ENCODE measurements at places on chromosomes 2 and 18.

- no peak for DNase-seq
Observed at GRCh38 chr2:74253971-74254310, 55.5 kb downstream of the MTHFD2 start.

DNA sequence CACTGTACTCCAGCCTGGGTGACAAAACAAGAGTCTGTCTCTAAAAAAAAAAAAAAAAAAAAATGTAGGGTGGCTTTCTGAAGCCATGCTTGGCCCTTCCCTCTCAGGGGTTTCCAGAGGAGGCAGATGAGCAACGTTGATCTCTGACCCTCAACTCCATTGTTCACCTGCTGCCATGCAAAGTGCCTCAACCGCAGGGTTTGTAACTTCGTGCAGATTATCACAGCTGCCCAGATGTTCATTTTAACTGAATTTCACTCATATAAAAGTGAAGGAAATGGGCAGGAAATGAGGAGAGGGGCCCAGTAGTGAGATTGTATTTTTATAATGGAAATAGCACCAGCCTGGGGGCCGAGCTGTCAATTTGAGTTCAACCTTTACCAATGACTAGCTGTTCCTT, 14.9 kb upstream of the B3GNT2 start:
- DNase-seq: no peak

GRCh38 chr2:232641153-232641848, 7.9 kb downstream of the EFHD1 start:
- no peak for DNase-seq

GRCh38 chr2:8036366-8036765, 645.5 kb upstream of the ID2 start:
- DNase-seq: no peak

DNA sequence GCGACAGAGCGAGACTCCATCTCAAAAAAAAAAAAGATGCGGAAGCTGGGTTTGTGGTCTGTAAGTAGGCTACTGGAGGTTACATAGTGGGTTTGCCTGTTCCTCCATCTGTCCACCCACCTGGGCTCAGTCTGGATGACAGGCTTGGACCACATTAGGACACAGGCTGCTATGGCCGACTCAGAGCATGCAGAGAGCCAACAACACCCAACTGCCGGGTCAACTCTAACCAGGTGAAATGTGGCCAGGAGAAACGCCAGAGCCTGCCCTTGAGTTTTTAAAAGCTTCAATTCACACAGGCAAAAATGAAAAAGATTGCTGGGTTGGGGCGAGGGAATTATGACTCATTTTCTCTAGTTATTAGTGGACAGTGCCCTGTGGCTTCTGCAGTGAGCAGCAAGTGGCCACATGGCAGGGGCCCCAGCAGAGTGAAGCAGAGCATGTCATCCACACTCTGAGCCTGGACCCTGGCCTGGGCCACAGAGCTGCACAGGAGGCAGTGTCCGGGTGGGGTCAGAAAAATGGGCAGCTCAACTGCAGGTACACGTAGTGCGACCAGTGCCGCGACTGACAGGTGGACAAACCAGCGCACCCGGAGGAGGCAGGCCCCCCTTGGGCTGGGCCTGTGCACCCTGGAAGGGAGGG, 67.4 kb downstream of the BIN1 start:
- no peak for DNase-seq

DNA sequence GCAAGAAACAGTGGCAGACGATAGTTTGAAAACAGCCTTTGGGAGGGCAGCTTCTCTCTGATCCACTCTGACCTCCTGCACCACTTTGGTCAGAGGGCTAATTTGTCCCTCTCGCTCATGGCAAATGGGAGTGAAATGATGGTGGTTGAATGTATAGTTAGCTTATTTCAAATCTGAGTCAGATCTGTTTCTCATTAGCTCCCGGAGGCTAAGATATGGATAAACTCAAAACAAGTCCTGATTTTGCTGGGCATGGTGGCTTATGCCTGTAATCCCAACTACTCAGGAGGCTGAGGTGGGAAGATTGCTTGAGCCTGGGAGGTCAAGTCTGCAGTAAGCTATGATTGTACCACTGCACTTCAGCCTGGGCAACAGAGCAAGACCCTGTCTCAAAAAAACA, 145.0 kb downstream of the ALK start:
- no peak for DNase-seq
